ENCODE measurements at places on chromosomes 12 and 14.

DNA sequence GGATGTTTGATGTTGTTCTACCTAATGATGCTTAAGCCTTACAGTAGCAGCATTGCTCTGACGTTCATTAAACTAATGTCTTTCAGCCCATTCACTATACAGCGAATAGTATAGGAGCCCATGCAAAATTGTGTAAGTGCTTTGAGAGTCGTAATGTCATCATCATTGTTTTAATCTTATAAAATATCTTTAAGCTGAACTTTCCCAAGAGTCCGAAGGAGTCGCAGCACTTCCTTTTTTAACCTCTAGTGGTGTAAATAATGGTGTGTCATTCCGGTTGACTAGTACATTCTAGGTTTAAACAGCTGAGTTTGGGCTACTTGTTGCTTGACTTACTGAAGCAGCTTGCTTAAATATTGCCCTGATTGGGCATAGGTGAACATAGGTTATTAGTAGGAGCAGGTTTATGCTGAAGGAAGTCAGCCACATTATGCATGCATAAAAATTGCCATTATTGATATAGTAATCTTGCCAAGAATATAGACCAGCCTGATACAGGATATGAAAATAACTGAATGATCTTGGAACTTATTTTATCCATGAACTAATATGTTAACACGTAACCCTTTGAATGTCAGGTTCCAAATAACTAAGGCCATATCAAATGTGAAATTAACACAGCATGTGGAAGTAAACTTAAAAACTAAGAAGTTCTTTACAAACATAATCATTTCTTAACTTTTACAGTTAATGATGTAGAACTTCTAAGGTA is 2.6 kb downstream of the WNK1 start:
- DNase-seq = peak; percentile 5

DNA sequence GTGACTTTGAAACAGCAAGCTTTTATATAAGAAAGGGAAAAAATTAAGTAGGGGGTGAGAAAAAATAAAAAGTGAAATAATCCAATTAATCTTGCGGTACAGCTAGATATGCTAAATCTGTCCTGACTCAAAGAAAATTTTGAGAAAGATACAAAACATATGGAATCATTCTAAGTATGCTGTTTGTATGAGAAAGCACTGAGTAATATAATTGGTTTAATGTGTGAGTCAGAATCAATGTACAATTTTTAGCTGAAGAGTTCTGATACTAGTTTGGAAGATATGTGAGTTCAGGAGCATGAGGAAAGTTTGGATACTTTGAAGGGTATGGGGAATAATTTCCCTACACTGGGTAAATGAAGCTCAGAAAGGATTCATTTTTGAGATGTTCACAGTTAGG is 190.9 kb upstream of the RASSF8 start:
- no peak for DNase-seq

DNA sequence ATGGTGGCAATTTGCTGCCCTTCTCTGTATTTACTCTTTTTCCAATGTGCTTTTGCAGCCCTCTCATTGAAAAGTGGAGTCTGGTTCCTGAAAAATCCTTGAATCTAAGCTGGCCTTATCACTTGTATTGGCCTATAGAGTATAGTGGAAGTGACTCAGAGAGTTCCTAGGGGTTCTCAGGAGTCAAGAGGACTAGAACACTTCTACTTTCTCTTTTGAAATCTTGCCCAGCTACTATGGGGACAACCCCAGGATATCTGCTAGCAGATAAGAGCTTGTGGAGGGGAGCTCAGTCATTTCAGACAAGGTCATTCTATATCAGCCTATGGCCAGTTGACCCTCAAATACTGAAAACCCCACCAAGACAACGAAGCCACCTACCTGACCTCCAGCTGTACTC is 26.7 kb upstream of the WSCD2 start:
- no peak for DNase-seq

- DNase-seq = no peak
Observed at GRCh38 chr12:3632256-3632655, 120.7 kb downstream of the CRACR2A start.

GRCh38 chr12:64767495-64767894 is 8.3 kb upstream of the GNS start:
- DNase-seq = no peak

- no peak for DNase-seq
Observed at GRCh38 chr12:103877288-103877687, 36.3 kb upstream of the NT5DC3 start.

- no peak for DNase-seq
Observed at GRCh38 chr14:89540009-89540829, 123.2 kb upstream of the FOXN3 start.

DNA sequence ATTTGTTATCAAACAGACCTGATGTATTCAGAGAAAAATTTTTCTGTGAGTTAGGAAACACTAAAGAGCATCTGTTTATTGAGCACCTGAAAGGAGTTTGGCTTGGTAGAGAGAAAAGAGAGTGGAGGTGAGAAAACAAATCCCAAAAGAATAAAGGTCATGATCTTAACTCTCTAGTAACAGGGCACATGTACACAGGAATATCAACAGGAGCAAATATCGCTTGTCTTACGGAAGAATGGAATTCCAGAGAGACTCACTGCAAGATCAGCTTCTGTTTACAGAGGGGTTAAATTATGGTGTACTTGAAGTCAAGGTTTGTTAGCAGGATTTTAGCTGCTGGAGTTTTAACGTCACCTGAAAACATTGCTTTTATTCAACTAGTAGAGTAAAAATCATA is 78.8 kb downstream of the SPPL3 start:
- DNase-seq = no peak

- DNase-seq = no peak
Observed at GRCh38 chr14:63633801-63634200, 7.9 kb downstream of the WDR89 start.

DNA sequence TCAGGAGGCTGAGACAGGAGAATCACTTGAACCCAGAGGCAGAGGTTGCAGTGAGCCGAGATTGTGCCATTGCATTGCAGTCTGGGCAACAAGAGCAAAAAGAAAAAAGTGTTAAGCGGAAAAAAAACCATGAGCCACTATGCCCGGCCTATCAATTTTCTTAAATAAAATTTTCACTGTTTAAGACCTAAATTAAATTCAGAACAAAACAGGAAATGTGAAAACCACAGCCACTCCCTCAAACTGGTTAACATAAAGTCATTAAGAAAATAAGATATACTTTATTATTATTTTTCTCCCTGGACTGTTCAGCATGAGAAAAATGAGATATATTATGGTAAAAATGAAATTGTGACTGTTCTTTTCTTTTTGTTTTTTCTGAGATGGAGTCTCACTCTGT is 44.6 kb upstream of the GCH1 start:
- no peak for DNase-seq

DNA sequence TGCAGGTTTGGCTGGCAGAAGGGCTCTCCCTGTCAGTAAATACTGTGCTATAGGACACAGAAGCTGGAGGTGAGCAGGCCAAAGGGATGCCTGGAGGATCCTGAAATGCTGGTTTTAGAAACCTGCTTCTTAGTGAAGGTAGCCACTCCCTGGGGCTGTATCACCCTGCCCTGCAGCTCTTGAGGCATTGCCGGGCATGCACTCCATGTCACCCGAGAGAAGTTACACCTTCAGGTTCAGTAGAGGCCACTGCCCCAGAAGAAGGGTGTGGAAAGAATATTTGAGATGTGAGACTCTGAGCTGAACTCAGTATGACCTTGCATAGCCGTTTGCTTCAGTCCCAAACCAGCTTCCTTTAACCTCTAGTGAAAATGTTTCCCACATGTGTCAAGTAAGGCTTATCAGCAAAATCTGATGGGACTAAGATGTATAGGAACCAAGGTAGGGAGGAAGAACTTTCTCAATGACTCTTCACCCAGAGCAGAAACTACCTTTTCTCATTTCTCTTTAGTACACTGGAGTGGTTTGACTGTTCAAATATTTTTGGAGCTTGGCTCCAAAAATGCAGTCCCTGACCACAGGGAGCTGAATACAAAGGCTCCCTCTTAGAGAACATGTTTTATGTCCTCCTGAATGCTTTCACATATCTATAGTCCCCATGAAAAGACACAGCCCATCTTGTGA is 164.5 kb upstream of the DYRK2 start:
- DNase-seq = no peak

GRCh38 chr12:122643207-122643805 is 59.9 kb downstream of the HCAR2 start:
- DNase-seq = no peak

DNA sequence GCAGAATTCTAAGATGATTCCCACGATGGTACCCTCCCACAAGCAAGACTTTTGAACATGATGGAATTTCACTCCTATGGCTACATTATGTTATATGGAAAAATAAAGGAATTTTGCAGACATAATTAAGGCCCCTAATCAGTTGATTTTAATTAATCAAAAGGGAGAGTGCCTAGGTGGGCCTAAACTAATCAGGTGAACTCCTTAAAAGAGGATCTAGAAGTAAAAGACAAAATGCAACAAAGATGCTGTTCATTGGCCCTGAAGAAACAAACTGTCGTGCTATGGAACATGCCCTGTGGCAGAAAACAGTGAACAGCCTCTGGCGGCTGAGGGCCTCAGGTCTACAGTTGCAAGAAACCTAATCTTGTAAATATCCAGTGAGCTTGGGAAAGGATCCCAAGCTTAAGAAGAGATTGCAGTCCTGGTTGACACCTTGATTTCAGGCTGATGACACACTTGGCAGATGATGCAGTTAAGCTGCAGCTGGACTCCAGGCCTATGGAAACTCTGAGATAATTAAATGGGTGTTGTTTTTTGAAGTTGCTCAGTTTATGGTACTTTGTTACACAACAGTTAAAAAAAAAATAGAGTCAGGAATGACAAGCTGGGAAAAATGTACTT is 13.8 kb downstream of the TMCC3 start:
- DNase-seq = no peak

- no peak for DNase-seq
Observed at GRCh38 chr12:69106482-69107118, 132.8 kb upstream of the CPSF6 start.

GRCh38 chr12:104056419-104056972 is 6.5 kb upstream of the GLT8D2 start:
- no peak for DNase-seq

- no peak for DNase-seq
Observed at GRCh38 chr12:14885718-14886221, at the start of gene MGP. TSS of gene MGP (minus strand) at chr12:14885854. CDS start at chr12:14885791, 63 bp downstream.

DNA sequence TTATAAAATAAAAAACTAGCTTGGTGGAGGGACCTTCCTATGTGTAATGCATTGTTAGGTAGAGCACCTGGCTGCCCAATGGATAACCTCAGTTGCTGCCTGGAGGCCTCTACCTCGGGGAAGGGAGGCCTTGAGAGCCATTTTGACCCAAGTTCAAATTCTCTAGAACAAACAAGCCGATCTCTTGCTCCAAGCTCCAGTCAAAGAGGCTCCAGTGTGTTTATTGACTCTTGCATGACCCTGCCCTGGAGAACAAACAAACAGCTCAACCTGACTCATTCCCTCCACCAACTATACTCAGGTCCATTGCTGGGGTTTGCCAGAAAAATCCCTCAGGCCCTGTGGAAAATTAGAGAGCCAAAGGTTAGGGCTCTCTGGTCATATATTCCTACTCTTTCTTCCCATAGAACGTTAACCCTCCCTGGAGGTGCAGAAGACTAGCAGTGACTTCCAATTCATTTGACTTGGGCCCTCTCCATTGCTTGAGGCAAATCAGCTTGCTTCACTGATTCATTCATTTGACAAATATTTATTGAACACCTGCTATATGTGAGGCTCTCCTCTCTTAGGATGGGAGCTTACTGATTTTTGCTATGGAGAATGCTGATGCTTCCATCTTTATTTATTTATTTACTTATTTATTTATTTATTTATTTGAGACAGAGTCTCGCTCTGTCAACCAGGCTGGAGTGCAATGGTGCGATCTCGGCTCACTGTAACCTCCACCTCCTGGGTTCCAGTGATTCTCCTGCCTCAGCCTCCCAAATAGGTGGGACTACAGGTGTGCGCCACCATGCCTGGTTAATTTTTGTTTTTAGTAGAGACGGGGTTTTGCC is 73.7 kb upstream of the CISTR start:
- no peak for DNase-seq

DNA sequence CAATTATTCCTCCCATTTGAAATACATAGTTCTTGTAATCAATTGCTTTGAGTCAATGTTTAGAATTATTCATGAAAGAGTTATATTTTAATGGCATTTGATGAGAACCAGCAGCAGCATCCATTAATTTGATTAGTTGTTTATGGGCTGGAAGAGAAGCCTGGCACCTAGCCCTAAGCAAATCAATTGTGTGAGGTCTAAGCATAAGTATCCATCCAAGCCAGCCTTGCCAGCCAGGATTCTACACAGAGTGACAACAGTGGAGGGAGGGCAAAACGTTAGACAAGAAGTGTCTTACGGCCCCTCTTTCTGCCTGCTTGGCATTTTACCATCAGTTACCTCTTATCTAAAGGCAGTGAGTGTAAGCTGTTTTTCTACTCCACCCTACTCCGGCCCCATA is 478.5 kb downstream of the NELL2 start:
- no peak for DNase-seq

DNA sequence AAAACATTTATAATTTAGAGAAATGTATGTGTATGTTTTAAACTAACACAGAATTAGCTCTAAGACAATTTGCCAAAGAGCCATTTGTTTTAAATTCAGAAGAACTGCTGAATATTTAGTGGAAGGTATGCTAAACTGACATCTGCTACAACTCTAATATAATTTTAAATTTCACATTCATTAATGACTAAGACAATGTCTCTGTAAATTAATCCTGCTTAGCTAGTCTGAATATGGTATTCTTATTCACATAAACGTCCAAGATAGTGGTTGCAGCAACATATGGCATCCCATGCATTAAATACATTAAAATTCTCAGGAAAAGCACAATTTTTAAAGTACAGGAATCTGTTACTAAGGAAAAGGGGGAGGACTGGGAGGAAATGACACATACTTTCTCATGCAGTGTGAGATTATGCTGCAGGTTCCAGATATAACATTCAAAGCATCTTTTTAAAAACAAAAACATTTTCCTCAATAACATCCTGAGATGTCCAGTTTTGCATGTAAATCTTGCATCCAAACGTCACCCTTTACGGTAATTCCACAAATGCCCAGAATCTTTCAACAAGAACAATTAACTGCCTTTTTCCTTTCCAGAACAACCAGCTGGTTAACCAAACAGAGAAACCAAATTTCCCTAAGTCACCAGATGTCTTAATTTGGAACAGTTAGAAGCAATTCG is 26.9 kb downstream of the WDR89 start:
- no peak for DNase-seq

DNA sequence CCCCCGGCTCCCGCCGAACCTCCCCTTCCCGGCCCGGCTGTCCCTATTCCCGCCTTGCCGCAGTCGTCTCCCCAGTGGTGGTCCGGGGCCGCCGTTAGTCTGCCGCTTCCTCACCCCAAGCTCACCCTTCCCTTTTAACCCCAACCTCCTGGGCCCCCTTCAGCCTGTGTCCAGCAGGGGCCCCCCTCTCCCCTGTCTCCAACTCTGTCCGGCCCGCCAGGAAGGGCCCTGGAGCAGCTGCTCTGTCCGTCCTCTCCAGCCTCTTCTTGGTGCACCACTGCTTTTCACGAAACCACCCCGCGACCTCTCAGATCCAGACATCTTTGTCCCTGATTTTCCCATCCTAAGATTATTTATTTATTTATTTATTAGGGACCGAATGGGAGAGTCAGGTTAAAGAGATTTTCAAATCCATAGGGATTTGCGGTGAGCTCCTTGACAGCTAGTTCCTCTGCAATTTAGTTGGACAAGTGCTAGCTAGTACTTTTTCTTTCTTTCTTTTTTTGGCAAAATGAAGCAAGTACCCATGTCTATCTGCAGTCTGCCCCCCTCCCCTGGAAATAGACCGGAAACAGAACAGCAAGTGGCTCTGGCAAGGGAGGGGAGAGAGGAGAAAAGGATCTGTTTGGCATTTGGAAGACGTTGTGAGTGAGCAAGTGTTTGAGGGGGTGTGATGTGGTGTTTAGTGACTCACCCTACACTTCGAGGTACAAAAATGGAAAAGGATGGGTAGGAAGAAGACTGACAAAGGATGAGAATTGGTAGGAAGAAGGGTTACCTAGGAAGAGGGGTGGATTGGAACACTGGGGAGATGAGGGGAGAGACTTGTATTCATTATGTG is 632 bp downstream of the UBR7 start:
- DNase-seq = no peak
